ENCODE measurements at places on chromosomes 2 and 18.

- no peak for DNase-seq
Measured at GRCh38 chr2:10390369-10390801, 57.7 kb downstream of the ODC1 start.

GRCh38 chr2:202687276-202687675 lies 52.5 kb downstream of the FAM117B start:
- DNase-seq, result no peak

DNA sequence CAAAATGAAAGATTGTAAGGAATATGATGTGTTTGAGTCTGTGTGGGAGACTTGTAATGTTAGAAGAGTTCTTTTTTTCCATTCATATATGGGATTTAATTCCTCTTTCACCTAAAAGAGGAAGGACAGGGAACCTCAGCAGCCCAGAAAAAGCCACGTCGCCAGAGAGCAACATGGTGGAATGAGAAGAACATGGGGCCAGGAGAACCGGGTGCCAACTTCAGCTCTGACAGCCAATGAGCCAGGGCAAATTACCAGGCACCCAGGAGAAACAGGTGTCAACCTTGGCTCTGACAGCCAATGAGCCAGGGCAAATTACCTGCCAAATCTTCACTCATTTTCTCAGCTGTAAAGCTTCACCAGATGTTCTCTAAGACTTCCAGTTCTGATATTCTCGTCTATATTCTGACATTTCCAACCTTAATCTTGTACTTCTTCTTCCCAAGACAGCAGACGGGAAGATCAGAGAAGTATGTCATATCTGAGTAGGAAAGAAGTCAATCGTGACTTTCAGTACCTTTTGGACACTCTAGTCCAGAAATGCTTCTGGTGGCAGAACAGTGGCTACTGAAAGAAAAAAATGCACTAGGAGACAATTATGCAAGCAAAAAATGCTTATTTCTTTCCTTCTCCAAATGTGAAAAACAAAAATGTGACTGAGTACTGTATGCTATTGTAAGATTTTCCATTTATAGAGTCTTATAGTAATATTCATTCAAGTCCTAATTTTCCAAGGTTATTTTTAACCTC lies 79.2 kb upstream of the COL5A2 start:
- DNase-seq, result no peak

DNA sequence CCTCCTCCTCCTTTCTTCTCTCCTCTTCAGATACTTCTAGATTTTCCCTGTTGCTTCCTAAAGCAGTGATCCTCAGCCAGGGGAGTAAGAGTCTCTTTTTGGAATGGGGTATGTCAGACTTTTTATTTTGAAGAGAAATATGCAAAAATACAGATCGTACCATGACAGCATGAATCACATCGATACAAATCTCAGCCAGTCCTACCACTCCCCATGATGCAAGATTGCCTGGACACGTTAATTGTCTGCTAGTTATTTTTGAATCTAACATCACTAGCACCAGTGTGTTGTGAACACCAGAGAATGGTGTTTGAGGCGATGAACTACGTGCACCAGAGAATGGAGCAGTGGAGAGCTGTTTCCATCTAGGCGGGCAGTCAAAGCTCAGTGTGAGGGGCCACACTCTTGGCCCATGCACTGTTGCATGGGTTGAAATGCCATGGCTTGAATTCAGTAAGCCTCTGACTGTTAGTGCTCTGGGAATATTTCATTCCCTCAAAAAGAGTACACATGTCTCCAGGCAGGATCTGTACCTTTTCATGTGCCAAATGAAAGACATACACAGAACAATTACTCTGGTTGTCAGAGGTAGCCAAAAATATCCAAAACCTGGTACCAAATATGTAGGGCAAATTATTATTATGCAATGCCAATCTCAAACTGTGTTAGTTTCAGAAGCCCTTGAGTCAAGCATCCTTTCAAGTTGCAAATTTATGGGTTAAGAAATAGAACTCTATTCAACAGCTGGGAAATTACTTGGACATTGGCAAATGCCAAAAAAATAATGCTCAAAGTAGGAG lies 46.3 kb upstream of the RALBP1 start:
- DNase-seq, result no peak

- peak; percentile 88 for DNase-seq
Measured at GRCh38 chr2:36478332-36478738, 119.6 kb downstream of the FEZ2 start.

- peak; percentile 12 for DNase-seq
Measured at GRCh38 chr18:2715990-2716389, 60.5 kb downstream of the SMCHD1 start.

GRCh38 chr2:230660294-230661060 lies 52.2 kb upstream of the CAB39 start:
- no peak for DNase-seq

DNA sequence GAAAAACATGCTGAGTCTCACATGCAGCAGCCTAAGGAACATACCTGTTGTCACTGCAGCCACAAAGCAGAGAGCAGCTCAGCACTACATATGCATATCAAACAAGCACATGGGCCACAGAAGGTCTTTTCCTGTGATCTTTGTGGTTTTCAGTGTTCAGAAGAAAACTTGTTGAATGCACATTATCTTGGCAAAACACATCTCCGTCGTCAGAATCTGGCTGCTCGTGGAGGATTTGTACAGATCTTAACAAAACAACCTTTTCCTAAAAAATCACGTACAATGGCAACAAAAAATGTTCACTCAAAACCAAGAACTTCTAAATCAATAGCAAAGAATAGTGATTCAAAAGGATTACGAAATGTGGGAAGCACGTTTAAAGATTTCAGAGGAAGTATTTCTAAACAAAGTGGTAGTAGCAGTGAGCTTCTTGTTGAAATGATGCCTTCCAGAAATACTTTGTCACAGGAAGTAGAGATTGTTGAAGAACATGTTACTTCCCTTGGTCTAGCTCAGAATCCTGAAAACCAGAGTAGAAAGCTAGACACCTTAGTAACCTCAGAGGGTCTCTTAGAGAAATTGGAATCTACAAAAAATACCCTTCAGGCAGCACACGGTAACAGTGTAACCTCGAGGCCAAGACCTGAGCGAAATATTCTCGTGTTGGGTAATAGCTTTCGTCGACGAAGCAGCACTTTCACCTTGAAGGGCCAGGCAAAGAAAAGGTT lies 34.1 kb downstream of the ZNF407 start:
- peak; percentile 53 for DNase-seq

DNA sequence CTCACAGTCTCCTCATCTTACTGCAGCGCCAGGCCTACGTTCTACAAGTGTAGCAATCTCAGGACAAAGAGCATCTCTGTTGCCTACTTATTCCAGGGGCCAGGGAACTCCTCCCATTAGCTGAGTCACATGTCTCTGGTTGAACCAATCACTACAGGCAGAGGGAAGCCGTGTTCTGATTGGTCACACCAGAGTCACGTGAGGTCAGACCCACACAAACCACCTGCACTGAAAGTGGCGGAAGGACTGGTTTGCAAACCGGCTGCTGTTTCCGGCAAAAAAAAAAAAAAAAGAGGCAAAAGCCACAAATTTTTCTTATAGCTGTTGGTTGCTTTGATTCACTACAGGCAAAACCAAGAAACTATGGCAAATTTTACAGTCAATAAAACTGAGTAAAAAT lies 21.9 kb upstream of the USP14 start:
- DNase-seq, result no peak

Measured in fibroblast of skin of abdomen (primary cell).